ENCODE measurements at places on chromosomes 7 and 10. TPM values are rescaled to one million over a fixed set of nuclear protein-coding genes. Genes with fewer than 3 reads are reported as not detected.
A peak's percentile ranks its signal among the peaks of the same experiment; 100 is the strongest.

DNA sequence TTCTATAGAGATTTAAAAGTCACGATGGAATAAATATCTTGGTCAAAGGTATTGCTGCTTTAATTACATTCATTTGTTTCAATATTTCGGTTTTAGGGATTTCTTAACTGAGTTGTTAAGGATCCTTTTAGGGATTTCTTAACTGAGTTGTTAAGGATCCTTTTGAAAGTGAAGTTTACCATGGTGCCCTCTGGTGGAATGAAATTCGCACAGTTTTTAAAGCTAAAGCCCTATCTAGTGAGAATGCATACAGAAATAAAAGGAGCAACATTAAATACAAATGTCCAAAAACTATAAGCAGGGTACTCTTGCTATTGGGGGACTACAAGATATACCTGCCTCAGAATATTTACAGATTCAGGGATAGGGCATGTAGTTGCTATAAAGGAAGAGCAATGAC lies 193.7 kb downstream of the RNLS start:
- DNase-seq: no peak

The SMIM30 gene
- total RNA-seq: 16.0 TPM

- DNase-seq: no peak
These were observed 6.5 kb downstream of the BRAF start for GRCh38 chr7:140918236-140918635.

DNA sequence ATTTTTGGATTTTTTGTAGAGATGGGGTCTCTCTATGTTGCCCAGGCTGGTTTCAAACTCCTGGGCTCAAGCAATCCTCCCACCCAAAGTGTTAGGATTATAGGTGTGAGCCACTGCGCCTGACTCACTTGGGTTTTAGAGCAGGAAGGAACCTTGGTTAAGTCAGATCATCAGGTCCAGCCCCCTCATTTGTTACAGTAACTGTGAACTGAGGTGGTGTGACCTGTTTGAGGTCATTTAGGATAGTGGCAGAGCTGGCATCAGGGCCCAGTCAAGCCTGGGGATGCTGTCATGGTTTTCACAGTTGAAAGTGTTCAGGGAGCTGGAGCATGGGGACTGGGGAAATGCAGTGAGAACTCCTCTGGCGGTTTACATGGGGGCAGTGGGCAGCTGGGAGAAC lies 159.6 kb downstream of the TAX1BP1 start:
- no peak for DNase-seq

The IFRD1 gene
- 168 TPM for total RNA-seq

DNA sequence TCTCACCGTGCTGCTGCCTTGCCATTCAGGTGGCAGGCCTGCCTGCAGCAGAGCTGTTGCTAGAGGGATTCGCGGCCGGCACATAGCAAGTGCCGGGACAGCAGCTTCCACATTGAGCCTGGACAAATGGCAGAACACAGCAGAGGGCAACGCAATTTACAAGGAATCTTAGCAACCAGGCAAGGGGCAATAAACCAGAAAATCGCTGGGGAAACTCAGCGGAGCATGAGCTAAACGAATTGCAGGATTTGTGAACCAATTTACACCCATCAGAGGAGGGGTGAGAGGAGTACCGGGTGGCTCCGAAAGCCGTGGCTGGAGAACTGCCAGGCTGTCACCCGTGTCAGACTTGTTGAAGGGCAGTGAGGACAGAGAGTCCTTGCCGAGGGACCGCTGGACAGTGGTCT lies 58.6 kb upstream of the LOXL4 start:
- peak; percentile 62 for DNase-seq

DNA sequence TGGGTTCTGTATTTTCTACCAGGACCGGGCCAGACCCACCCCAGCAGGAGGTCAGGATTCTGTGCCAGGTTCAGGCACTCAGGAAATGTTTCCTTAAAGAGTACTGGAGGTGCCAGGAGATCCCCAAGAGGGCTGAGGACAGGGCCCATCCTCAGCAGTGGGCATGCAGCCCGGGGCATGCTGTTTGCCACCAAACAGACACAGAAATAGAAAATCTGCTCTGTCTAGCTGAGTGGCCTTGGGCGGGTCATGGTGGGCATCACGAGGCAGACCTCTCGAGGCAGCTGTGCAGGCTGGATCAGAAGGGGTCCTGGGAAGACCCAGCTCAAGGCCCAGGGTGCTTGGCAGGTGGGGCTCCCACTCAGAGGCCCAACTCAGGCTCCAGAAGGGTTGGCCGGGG lies 105.0 kb downstream of the FAM53B start:
- no peak for DNase-seq

GRCh38 chr10:77604941-77605351 lies 32.7 kb downstream of the KCNMA1 start:
- DNase-seq: no peak

GRCh38 chr10:59362959-59363381 lies 621 bp upstream of the FAM13C start:
- DNase-seq: peak; percentile 50

The CALCR gene
- not detected for total RNA-seq

The MYL10 gene
- not detected for total RNA-seq

The PFKP gene
- 24.2 TPM for total RNA-seq

The ASB10 gene
- total RNA-seq: not detected

- DNase-seq: peak; percentile 36
These were observed 101.0 kb downstream of the HERPUD2 start for GRCh38 chr7:35593899-35594298.

DNA sequence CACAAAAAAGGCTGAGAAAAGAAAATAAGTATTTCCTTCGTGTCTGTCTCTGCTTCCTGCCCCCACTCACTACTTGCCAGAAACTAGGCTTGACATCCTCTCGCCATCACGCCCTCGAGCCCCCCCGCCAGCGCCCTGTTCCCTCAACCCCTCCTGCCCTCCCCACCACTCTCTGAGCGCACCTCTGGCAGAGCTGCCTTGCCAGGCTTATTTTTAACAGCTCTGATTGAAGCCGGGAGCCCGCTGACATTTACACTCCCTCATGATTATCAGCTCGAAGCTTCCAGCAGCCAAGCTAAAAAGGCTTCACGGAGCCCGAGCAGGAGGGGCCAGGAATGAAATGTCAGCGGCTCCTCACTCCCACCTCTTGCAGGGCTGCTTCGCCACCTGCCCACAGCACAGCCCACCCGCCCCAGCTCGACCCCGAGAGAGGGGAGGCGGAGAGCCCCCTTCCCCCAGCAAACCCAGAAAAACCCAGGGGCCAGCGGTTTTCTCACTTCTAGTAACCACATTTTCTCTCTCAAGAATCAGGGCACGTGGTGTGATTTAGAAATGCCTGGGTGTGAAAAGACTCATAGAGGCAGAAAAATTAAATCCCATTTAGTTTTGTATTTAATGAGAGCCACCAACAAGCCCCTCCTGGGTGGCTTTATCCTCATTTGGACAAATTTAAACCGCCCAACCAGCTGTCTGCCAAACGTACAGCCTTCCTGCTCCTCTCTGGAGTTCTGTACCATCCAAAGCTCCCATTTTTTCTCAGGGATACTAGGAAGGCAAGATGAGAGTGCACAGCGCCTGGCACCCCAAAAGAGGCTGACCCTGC lies 89.3 kb downstream of the SLIT1 start:
- no peak for DNase-seq

The MYOF gene
- 0.42 TPM for total RNA-seq

- DNase-seq: no peak
These were observed 466 bp upstream of the DNAJB12 start for GRCh38 chr10:72355214-72355555.

DNA sequence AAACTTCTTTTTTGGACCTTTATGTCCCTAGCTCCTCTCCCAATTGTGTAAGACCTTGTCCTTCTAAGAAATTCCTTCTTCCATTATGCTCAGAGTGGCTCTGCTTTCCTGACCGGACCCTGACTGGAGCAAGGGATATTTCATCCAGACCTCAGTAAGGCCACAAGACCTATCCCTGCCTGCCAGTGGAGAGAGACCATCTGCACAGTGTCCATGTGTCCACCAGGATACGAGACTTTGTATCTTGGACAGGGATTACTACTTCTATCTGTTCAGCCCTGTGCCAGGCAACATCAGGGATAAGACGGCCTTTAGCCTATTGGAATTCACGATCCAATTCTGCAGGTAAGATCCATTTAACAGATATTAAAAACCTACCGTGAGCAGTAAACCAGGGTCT lies 7.2 kb upstream of the ATOH7 start:
- no peak for DNase-seq

DNA sequence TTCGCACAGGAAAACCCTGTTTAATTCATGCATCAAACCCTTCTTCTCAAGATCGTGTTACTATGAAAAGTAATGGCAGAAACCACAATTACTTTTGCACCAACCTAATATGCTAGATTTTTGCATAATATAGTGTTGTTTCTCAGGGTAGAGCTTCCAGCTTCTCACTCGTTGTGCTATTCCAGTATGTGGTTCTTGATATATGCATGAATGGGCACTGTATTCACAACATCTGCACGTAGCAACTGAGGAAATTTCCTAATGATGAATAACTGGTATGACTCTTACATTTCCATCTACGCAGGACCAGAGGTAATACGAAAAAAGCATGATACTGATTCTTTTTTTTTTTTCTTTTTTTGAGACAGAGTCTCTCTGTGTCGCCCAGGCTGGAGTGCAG lies 326.6 kb upstream of the GALNT17 start:
- DNase-seq: no peak

DNA sequence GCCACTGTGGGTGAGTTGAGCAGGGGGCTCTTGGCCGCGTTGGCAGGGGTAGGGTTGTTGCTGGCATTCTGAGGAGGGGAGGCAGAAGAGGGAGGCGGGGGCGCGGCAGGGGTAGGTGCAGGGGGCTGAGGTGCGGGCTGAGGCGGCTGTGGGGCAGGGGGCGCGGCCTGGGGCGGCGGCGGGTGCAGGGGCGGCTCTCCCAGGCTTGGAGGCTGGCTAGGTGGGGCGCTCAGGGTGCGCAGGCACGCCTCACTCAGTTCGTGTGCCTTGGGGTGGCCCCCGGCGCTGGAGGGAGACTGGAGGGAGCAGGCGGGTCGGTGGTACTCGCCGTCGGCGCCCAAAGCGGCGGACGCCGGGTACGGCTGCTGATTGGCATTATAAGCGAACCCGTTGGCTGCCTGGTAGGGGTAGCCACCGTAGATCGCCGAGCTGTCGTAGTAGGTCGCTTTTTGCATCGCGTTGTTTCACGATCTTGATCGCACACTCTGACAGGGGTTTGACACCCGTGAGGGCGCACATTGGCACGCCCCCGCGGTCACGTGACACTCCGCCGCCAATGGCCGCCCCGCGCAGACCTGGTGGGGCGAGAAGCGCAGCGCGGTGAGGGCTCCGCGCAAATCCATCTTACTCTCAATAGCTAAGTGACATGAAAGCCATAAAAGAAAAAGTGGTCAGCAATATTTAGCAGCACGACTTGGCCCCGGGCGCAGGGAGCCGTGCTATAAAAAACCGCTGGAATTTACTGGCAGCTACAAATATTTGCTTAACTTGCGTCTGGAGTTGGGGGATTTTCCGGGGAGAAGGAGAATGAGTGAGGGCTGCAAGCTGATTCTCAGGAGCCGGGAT lies 7.9 kb upstream of the HOXA2 start:
- DNase-seq: peak; percentile 59

The IL2RA gene
- not detected for total RNA-seq

DNA sequence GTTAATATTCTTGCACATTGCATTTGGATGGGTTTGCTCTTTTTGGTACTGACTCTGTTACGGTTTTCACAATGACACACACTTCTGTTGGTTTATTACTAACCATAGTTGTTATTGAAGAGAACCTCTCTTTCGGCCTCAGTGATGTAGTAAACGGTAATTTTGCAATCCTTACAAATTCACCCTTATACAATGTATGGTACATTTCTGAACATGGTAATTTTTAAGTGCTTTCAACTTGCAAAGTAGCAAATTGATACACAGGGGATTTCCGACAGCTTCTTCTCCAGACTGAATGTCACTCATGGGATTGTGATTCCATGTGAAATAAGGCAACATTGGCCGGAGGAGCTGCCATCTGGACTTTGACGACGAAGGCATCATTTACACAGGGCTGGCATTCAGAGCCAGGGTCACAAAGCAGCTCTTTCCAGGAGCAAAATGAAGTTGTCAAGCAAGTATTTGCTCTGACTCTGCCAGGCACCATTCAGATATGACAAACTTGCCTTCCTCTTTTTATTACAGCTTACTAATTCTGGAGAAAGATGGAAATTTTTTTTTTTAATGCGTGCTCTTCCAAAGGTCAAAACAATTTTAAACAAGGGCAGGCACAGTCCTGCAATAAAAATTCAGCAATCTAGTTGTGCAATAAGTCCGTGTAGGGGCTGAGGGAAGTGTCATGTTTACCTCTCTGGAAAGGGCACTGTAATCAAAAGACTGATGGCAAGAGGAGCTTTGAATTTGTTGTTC lies 711.5 kb upstream of the C7orf33 start:
- peak; percentile 35 for DNase-seq

The KIF20B gene
- total RNA-seq: 10.7 TPM

The LLCFC1 gene
- total RNA-seq: not detected

- DNase-seq: no peak
These were observed 14.0 kb downstream of the NACAD start for GRCh38 chr7:45074528-45075354.

The GTF2IRD1 gene
- 59.4 TPM for total RNA-seq

The GCK gene
- 43.9 TPM for total RNA-seq

DNA sequence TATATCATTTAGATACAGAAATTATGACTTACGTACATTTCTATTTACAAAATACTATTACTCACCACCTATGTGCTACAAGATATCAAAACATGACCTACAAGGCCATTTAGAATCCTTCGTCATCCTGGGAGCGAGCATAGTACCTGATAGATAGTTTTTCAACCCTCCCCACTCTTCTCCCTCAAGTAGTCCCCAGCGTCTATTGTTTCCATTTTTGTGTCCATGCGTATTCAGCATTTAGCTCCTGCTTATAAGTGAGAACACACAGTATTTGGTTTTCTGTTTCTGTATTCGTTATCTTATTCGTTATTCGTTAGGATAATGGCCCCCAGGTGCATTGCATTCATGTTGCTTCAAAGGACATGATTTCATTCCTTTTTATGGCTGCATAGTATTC lies 28.1 kb downstream of the PNLIPRP2 start:
- DNase-seq: no peak

DNA sequence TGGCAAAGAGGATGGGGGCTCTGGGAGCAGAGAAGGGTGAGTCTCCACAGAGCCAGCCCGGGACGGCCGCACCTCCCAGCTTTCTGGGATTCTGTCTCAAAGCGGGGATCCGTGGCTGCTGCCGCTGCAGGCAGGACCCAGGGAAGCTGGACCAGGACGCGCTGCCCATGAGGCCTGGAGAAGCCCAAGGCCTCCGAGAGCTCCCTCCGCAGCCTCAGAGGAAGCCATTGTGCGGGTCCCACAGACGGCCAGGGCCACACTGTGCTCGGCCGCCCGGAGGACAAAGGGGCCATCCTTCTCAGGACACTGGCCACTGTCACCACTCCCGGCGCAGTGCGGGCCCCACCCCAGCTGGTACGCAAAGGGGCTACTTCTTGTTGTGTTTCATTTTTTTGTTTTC lies 79.3 kb upstream of the PDGFA start:
- DNase-seq: no peak

GRCh38 chr7:7859411-7859810 lies 109.2 kb upstream of the GLCCI1 start:
- DNase-seq: no peak

- DNase-seq: no peak
These were observed 5.8 kb downstream of the UNC5B start for GRCh38 chr10:71218046-71218650.

DNA sequence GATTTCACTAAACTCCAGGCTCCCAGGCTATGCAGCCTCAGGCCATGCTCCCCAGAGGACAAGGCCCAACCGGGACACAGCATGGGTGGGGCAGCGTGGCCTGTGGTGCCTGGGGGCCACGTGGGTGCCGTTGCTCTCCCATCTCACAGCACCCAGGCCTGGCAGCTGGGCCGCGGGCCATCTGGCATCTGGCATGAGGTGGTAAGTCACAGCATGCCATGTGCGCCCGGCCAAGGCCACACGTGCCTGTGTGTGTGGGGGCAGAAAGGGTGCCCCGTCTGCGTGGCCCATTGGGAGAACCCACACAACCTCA lies 204.1 kb downstream of the EBF3 start:
- DNase-seq: no peak

The PLEKHS1 gene
- total RNA-seq: not detected
